ENCODE measurements at places on chromosomes 6 and 20. TPM values are rescaled to one million over a fixed set of nuclear protein-coding genes. Genes with fewer than 3 reads are reported as not detected.

RNF144B gene
- 17.3 TPM for total RNA-seq

- no peak for DNase-seq
Observed at GRCh38 chr6:98670045-98670746, 164.2 kb upstream of the POU3F2 start.

GRCh38 chr6:259901-260508 lies 32.3 kb upstream of the DUSP22 start:
- no peak for DNase-seq

- DNase-seq: no peak
Observed at GRCh38 chr20:63473555-63474449, 1.3 kb upstream of the KCNQ2 start.

DNA sequence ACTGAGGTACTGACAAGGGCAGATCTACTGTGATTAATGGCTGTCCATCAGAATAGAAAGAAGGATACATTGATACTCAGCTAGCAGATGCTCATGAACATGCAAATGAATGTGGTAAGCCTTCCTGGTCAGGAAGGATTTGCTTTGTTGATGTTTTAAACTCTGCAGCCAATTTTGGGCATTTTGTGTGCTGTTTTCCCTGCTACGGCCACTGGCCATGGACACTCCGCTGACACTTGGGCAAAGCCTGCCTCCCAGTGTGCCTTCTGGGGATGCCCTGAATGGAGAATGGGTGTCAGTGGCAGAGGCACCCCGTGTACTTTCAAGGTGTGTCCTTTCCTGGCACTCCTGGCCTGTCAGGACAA lies 113.1 kb downstream of the SOBP start:
- DNase-seq: no peak

- DNase-seq: no peak
Observed at GRCh38 chr6:28953039-28953584, 29.3 kb upstream of the TRIM27 start.

LINC00237 gene
- not detected for total RNA-seq

- DNase-seq: no peak
Observed at GRCh38 chr20:14114065-14114704, 118.9 kb downstream of the MACROD2 start.

THBD gene
- total RNA-seq: 17.4 TPM

All from right cardiac atrium (tissue), 5 donors.